Activated CD4-positive, alpha-beta T cell treated with anti-CD3 and anti-CD28 coated beads for 1 hour (primary cell): ENCODE measurements at places on chromosomes 2 and 18.

GRCh38 chr2:151097895-151098294 lies 163.8 kb downstream of the RBM43 start:
- no peak for DNase-seq

- DNase-seq = no peak
Observed at GRCh38 chr2:55973673-55974072, 50.1 kb upstream of the EFEMP1 start.

GRCh38 chr2:18149660-18150246 lies 271.3 kb downstream of the KCNS3 start:
- no peak for DNase-seq

- no peak for DNase-seq
Observed at GRCh38 chr2:118176601-118177000, 88.3 kb downstream of the INSIG2 start.

- DNase-seq = no peak
Observed at GRCh38 chr2:107986278-107987217, at the start of gene SLC5A7. TSS of gene SLC5A7 (plus strand) at chr2:107986524. CDS start at chr2:107988156, 1,632 bp downstream.

DNA sequence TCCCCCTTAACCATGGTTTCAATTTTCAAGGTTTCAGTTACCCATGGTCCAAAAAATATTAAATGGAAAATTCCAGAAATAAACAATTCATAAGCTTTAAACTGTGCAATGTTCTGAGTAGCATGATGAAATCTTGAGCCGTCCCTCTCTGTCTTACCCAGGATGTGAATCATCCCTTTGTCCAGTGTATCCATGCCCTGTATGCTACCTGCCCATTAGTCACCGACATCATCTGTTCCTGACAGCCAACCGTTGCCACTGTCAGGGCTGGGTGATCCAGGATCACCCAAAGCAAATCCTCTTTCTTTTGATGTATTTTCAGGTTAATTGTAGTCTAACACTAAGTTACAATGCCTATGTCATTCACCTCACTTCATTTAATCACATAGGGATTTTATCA lies 15.7 kb upstream of the OLA1 start:
- no peak for DNase-seq

- DNase-seq = no peak
Observed at GRCh38 chr2:44772669-44773378, 168.7 kb upstream of the SIX3 start.

- DNase-seq = no peak
Observed at GRCh38 chr2:223860809-223861738, 23.7 kb upstream of the AP1S3 start.

DNA sequence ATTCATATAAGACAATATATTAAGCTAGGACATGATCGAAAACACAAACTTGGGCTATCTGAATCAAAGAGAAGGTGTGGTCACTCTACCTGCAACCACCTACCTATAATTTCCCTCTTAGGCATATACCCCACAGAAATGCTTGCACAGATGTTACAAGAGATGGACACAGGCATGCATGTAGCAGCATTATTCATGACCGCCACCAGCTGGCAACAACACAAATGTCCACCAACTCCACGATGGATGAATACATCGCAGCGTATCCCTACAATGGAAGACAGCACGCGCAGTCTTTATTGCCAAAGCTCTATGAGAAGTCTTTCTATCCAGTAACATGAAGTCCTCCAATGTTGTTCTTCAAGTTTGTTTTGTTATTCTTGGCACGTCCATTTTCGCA lies 90.8 kb downstream of the ARL4C start:
- DNase-seq = no peak

DNA sequence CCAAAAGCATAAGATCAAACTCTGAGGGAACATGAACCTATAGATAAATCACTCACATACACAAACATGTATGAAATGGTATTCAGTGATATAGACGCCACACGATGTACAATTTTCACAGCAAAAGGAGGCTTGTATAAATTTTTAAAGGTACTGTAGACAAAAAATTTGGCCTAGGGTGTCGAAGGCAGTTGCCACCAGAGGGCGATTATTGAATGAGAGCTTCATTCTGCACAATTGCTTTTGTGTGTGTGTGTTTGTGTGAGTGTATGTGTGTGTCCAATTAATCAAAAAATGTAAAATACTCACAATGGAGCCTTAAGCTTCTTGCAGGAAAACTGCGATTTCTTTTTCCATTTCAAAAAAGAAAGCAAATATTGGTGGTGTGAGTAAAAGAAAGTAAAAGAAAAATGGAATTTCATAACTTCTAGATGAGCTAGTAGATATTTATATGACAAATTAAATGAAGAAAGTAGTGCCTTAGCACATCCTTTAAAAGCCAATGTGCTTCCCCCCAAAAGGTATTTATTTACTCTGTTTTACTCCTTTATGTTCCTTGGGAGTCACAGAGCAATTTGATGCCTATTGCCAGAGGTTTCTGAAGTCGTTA lies 800.1 kb downstream of the SATB2 start:
- DNase-seq = no peak

GRCh38 chr2:209788925-209789324 lies 17.3 kb downstream of the UNC80 start:
- no peak for DNase-seq

DNA sequence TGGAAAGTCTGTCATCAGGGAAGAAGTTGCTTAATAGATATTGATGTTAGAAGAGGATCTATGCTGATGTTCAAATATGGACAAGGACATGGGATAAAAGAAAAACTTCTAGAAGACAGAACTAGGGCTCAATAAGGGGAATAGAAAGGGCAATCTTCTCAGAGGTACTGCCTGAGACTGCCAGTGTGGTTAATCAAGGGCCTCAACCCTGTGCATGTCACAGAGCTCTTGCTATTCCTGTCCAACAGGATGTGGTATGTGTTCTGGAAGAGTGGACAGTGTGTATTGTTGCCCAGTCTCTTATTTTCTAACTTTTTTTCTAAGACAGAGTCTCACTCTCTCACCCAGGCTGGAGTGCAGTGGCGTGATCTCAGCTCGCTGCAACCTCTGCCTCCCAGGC lies 27.8 kb upstream of the RNF125 start:
- no peak for DNase-seq

GRCh38 chr2:134127496-134127895 lies 126.4 kb upstream of the MGAT5 start:
- peak; percentile 35 for DNase-seq

GRCh38 chr18:7576685-7577084 lies 9.6 kb downstream of the PTPRM start:
- no peak for DNase-seq

GRCh38 chr18:55500316-55501086 lies 87.5 kb downstream of the TCF4 start:
- DNase-seq = no peak

DNA sequence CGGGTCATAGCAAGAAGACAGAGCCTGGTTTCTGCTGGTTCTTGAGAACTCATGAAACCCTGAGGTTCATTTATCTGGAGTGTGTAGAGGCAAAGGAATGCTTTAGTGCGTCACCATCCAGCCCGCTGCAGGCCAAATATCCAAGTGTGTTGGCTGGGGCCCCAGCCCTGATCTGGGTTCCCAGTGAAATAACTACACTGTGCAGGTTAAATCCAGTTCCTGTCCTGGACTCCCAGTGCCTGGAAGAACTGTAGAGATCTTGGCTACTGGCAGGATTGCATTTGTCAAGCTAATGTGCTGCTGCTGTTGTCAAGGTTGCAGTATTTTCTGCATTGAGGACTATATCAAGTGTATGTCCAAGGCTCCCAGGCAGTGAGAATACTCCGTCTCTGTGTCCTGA lies 89.9 kb downstream of the MAPK4 start:
- DNase-seq = no peak

DNA sequence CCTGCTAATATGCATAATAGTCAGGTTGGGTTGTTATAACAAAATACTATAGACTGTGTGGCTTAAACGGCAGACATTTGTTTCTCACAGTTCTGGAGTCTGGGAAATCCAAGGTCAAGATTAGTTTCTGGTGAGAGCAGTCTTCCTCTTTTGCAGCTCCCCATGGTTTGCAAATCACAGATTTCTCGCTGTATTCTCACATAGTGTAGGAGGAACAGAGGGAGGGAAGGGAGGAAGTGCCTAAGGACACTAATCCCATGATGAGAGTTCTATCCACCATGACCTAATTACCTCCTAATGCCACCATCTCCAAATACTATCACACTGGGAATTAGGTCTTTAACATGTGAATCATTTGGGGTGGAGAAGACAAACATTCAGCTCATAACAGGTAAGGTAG lies 20.1 kb upstream of the PTH2R start:
- no peak for DNase-seq

DNA sequence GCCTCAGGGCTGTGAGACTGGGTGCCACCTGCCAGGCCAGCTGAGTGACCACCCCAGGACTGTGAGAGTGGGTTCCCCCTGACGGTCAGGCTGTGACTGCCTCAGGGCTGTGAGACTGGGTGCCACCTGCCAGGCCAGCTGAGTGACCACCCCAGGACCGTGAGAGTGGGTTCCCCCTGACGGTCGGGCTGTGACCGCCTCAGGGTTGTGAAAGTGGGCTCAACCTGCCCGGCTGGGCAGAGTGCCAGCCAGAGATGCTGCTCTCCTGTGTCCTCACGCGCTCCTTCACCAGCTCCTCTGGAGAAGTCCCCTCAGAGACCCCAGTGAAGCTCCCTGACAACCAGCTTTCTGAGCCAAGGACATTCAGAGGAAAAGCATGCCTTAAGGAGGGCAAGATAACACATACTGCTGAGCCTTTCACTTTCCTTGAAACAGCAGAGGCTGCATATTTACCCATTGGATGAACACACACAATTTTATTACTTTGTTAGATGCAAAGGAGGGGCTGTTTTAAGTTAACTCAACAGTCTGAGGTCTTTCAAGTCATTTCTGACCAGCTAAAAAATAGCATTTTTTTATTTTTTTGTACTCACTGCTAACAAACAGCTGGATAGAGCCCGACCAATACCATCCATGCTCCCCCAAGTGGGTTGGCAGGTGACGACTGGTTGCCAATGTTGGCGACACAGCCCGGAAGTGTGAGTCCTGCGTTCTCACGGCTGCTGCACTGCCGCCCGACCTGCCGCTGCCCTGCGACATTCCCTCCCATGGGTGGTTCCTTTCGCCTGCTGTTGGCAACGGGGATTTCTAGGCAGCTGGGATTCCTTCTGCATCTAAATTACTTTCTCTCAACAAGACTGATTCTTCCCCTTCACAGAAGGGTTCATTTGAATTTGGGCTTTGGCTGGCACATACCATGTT lies 70.7 kb downstream of the NDUFA10 start:
- no peak for DNase-seq

GRCh38 chr2:63049970-63050333 lies 678 bp upstream of the OTX1 start:
- no peak for DNase-seq

DNA sequence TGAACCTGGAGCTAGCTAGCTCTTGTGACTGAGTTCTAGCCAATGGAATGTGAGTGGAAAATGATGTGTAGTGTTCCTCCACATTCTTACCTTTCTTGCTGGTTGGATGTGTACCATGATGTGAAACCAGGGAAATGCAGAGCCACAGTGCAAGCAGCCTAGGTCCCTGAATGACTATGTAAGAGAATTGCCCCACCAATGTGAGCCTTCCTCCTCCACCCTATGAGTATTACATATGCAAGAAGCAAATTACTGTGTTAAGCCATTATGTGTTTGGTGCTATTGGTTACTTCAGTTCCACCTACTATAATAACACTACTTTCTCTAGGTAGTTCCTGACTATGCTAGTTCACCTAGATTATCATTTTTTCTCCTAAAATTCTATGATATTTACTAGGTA lies 39.6 kb downstream of the LCLAT1 start:
- DNase-seq = no peak

DNA sequence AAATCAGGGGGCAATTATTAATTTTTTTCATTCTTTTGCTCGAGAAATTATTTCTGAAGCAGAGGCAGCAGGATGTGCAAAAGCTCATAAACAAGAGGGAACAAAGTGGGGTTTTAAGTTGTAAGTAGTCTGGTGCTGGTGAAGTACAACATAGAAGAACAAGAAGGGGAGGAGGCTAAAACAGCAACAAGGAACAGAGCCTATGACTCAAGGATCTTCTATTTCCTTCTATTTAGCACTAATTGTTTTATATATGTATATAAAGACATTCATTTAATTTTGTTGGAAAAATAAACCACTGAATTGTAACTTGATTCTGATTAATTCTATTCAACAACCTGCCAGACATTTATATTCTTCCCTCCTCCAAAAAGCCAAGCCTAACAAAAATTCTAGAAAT lies 35.0 kb downstream of the YES1 start:
- DNase-seq = no peak

GRCh38 chr18:45619062-45619825 lies 4.0 kb downstream of the SLC14A2 start:
- no peak for DNase-seq

- no peak for DNase-seq
Observed at GRCh38 chr18:55318951-55319441, 269.0 kb downstream of the TCF4 start.

GRCh38 chr18:6601241-6601640 lies 128.3 kb upstream of the ARHGAP28 start:
- DNase-seq = no peak

- no peak for DNase-seq
Observed at GRCh38 chr2:195164930-195165329, 492.1 kb upstream of the SLC39A10 start.

- no peak for DNase-seq
Observed at GRCh38 chr2:28395334-28396061, 2.8 kb downstream of the FOSL2 start.

- no peak for DNase-seq
Observed at GRCh38 chr18:78138983-78139496, 840.6 kb upstream of the SALL3 start.

GRCh38 chr2:224359569-224359968 lies 42.3 kb downstream of the FAM124B start:
- DNase-seq = no peak

- no peak for DNase-seq
Observed at GRCh38 chr2:64311948-64312621, 141.9 kb upstream of the LGALSL start.

DNA sequence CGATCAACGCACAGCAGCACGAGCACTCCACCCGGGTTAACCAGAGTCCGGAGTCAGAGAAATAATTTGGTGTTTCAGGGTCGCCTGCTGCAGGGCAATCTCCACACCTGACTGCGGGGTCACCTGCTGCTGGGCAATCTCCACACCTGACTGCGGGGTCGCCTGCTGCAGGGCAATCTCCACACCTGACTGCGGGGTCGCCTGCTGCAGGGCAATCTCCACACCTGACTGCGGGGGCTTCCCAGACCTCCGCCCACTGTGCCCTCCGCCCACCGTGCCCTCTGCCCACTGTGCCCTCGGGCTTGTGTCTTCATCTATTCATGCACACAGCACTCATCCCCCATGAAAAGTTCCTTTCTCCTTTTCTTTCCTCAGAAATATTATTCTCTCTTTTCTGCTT lies 500.2 kb upstream of the SALL3 start:
- no peak for DNase-seq
